ENCODE measurements at places on chromosomes 16 and 17.

- no peak for DNase-seq
These were observed 407.5 kb upstream of the HSBP1 start for GRCh38 chr16:83400234-83400633.

GRCh38 chr16:8725513-8726178 lies 51.2 kb downstream of the ABAT start:
- DNase-seq, result no peak

DNA sequence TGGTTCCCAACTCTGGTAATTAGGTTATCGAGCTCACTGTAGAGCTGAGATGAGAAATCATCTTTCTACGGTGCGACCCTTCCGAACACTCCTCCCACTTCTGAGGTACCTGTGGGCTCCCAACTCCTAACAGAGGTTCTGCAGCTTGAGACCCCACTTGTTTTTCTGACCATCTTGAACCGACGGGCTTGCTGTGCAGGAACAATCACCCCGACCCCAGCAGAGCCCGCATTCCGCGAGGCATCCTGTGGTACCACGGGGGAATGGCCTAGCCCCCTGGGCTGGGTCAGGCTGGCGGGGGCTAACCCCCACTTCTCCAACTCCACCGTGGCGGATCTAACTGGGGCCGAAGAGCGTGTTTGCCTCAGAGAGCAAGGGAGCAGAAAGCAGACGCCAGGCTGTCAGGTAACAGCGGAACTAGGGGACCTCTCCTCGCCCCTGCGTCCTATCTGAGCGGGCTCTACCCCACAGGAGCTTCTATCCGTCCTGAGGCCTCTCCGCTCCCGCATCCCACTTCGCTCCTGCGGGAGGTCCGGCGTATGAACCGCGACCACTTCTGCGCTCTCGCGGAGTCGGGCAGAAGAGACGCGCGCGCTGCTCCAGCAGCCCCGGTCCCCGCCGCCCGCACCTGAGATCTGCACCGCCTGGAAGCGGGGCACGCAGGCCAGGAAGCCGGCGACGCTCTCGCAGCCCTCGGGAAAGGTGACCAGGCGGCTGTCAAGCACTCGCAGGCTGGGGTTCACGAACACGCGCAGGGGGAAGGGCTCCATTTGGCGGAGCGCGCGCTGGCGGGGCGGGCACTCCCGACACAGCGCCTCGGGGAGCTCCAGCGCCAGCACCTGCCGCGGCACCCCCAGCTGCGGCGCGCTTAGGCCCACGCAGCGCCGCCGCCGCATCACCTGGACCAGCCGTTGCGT lies 761 bp downstream of the PDF start:
- no peak for DNase-seq

DNA sequence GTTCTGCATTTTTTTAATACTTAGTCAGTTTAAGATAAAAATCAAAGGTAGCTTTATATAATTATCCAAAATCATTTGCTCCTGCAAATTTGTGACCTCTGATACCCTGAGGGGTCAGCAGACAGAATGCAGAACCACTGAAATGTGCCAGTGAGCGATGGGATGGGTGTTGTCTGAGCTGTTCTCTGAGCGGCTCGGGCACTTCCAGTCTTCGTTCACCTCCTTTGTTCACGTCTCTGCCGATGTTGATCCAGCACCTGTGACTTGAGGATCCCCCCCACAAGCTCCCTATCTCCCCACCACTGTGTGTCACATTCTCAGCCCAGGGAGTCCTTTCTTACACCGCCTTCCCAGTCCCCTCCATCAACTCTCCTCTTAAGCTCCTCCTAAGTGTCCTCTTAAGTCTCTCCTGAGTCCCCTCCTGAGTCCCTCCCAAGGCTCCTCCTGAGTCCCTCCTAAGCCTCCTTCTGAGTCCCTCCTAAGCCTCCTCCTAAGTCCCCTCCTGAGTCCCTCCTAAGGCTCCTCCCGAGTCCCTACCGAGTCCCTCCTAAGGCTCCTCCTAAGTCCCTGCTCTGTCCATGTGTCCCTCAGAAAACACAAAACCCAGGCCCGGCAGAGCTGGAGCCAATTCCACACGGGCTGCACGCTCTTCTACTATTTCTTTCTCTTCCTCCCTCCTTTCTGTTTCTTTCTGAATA lies 47.5 kb downstream of the RNF213 start:
- DNase-seq, result no peak

GRCh38 chr17:78252701-78253635 lies 21.5 kb downstream of the TMEM235 start:
- DNase-seq, result no peak

- no peak for DNase-seq
These were observed 216.2 kb downstream of the HS3ST3A1 start for GRCh38 chr17:13385481-13385911.

- DNase-seq, result no peak
These were observed 16.7 kb upstream of the MLKL start for GRCh38 chr16:74717367-74717766.

DNA sequence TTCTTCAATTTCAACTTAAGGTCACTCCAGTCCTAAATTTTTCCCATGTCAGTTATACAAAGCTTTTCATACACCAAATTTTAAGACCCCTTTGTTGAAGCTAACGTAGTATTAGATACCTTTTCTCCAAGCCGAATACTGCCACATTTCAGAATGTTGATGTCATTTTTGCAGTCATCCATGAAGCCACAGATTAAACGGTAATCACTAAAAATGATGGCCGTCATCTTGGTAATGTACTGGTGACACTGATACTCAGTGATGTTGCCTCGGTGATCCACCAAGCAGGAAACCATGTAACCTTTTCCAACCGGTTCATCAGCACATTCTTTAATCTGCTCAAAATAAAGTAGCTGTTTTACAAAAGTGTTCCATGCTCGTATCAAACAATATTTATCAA lies 82.1 kb upstream of the CLEC18B start:
- DNase-seq, result no peak

Measured in neural crest cell (in vitro differentiated cells).